ENCODE measurements at places on chromosomes 2 and 18.

- DNase-seq, result peak; percentile 11
Observed at GRCh38 chr2:42810971-42811811, 18.8 kb upstream of the HAAO start.

GRCh38 chr18:43486462-43486861, 209.2 kb upstream of the SYT4 start:
- DNase-seq, result no peak

GRCh38 chr18:58541146-58541788, 87.6 kb downstream of the ALPK2 start:
- no peak for DNase-seq

DNA sequence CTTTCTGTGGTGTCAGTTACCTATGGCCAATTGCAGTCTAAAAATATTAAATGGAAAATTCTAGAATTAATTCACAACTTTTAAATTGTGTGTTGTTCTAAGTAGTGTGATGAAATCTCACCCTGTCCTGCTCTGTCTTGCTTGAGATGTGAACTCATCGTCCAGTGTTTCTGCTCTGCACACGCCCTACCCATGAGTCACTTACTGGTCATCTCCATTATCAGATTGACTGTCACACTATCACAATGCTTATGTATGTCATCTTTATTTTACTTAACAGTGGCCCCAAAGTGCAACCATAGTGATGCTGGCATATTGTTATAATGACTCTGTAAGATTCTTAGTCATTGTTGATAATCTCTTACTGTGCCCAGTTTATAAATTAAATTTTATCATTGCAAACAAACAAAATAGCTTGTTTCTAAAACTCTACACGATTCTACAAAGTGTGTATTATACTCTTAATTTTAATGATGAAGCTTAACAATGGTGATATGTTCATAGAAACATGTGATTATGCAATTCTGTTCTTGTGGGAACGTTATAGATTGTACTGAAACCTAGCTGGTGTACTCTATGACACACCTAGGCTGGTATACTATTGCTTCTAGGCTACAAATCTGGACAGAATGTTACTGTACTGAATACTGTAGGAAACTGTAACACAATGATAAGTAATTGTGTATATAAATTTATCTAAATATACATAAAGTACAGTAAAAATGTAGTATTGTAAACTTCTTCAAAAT, 1086.8 kb upstream of the PIK3C3 start:
- no peak for DNase-seq

GRCh38 chr2:235709969-235710879, 216.4 kb downstream of the AGAP1 start:
- DNase-seq, result no peak

DNA sequence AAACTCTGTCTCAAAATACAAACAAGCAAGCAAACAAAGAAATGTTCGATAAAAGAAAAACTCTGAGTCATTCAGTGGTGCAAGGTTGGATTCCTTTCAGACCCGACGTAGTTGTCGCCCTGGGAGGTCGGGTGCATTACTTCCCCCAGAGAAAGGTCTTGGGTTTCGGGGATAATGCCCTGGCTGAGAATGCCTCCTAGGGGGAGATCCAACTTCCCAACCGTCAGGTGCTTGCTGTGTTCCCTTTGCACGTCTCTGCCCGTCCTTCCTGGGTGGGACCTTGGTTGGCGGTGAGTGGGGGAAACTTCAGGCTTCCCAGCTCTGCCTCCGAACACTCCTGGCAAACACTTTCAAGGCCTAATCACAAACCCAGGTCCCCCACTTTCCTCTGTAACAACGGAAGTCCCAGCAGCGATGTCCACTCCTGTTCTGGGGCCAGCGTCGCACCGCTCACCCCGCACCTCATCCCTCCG, 609 bp downstream of the TPGS2 start:
- DNase-seq, result no peak

DNA sequence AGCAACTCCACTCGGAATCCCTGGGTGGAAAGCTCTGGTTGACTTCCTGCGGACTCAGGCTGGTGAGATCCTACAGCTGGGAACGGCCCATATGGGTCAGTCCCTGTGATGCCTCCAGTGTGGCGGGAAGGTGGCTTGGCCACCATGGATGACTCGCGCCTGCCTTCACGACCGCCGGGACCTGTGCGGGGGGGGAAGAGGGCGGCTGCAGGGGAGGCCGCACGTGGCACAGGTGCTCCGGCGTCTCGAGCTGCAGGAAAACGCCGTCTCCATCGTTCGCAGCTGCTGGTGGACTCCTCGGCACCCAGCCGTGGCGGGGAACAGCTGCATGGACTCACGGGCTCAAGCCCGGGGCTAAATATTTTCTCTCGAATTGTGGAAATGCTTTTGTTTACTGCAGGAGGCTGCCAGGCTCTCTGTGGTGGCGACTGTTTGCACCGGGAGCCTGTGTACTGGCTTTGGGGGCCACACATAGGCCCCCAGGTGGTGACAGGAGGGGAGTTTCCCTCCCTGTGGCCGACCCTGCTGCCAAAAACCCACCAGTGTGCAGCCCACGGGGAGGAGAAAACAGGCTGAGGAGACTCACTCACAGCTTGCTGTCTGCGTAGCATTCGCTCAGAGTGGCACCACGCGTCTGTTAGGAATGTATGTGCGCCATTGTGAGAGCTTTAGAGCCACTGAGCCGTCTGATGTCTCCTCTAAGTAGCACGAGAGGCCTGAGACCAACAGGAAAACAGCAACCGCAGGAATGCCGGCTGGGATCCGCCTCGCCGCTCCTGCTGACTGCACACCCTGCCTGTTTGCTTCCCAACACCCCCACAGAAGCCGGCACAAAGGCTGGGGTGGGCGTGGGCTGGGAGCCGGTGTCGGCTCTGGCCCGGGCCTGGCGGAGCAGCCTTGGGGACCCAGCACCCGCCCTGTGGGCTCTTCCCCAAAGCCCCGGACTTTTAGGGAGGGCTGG, 89.2 kb downstream of the NFATC1 start:
- no peak for DNase-seq

Measured in stimulated activated CD8-positive, alpha-beta memory T cell treated with anti-CD3 and anti-CD28 coated beads, Interleukin-7, amount 100 ng/mL, for 4 hours (primary cell).